Epithelial cell of esophagus (primary cell): ENCODE measurements at places on chromosomes 1 and 21.

DNA sequence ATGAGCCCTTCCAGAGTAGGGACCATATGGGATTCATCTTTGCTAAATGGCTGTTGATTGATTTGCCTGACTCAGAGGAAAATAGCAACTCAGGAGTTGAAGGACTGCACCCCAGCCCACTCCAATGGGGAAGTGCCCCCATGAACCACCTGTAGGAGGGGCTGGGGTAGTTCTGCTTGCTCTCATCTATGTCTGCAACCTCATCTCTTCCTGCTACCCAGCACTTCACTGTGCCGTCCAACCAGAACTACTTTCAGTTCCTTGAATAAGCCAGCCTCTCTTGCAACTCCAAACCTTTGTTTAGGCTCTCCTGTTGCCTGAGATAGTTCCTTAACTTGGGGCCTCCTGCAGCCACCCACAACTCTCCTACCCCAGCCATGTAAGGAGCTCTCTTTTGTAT is 26.6 kb downstream of the BEND5 start:
- no peak for DNase-seq

GRCh38 chr1:234647245-234647644 is 37.3 kb upstream of the IRF2BP2 start:
- no peak for DNase-seq

DNA sequence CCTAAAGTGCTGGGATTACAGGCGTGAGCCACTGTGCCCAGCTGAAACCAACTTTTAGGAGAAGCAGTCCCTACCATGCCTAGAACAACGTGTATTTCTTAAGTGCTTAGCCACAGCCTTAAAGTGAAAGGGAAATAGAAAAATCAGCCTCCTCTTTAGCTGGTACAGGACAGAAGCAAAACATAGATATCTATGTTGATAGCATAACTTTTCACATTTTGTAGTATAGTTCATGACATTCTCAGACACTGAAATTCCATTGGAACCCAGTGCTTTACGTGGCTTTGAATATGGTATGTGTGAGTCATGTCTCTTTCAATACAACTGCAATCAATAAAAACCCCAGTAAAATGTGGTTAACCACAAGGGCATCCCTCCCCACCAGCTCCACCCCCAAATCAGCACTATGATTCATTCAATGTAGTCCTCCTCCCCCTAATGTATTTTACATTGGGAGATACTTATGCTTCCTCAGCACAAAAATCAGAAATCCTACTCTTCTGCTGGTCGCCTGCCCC is 32.1 kb downstream of the TGFB2 start:
- peak; percentile 93 for DNase-seq

DNA sequence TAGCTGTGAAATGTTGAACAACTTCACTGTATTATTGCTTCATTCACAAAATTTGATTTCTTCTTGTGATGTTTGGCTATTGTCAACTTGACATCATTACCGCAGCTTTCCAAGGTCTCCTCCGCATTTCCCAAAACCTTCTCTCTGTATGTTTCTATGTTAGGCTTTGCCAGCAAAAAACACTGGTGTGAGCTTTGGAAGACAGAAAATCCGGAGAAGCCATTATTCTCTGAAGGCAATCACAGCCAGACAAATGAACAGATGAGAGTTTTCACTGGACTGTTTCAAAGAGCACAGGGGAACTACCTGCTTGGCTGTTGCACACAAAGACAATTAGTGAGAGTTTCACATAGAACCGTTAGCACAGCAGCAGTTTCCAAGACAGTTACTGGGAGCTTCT is 609.6 kb downstream of the BRINP3 start:
- no peak for DNase-seq

- DNase-seq: peak; percentile 45
Measured at GRCh38 chr1:58781541-58782177, 2.2 kb downstream of the JUN start.

DNA sequence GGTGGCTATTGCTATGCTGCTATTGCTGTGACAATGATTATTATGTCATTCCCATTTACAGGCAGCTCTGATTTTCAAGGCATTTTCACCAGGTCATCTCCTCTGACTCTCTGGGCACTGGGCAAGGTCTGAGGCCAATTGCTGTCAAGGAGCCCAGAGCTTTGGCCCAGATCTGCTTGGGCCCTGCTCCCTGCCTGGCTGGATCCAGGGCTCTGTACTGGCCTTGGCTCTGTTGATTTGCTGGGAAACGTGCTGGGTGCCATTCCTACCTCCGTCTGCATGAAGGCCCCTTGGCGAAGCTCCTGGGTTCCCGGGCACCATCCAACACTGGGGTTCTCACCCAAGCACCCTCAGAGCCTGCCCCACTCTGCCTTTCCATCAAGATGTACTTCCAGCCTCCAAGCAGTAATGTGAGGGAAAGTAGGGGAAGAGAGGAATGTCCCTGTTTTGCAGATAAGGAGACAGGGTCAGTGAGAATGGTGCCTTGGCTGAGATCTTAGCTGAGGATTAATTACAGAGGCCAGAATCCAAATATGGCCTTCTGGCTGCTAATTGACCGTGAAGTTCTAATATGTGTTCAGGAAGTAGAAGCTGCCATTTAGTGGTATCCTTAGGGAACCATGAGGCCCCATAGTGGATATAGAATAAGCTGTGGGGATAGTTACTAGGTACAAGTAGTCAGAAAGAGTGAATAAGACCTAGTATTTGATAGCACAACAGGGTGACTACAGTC is 63.9 kb downstream of the HTR6 start:
- no peak for DNase-seq
